ENCODE measurements at places on chromosomes 12 and 14.

GRCh38 chr12:120538281-120539156 lies 4.4 kb downstream of the RNF10 start:
- DNase-seq, result peak; percentile 55

- no peak for DNase-seq
Measured at GRCh38 chr14:106248321-106249192, 722.2 kb downstream of the TMEM121 start.

DNA sequence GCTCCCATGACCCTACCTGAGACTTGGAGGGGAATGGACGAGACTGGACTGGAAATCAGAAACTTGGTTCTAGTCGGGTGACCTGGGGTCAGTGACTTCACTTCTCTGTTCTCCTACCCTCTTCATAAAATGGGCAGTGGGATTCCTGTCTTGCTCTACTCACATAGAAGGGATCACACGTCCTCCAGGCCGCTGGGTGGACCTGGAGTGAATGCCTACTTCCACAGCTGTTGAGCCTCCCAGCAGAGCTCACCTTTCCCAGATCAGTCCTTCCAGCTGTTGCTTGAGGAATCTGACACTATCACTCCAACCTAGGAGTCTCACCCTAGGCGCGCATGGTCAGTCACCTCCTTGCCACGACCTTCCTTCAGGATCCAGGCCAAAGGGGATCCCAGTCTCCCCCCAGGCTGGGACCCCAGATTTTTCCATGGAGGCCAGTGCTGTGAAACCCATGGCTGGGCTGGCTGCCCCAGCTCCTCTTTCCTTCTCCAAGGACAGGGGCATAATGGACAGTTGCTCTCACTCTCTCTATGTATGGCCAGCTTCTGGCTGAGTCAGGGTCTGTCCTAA lies 637 bp downstream of the ACVRL1 start:
- DNase-seq, result no peak

DNA sequence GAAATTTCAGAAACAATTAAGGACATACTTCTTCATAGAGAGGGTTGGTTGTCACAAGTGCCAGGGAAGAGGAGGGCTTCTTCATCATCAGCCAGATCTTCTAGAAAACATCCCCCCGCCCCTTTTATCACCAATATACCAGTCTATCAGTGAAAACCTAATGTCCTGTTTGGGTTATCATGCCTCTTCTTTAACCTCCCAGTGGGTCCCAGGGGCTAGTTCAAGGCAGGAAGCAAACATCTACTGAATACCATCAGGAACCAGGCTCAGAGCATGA lies 13.3 kb upstream of the KRT86 start:
- no peak for DNase-seq

- no peak for DNase-seq
Measured at GRCh38 chr14:22552827-22553076, 36.3 kb downstream of the DAD1 start.

- no peak for DNase-seq
Measured at GRCh38 chr12:58513301-58513834, 406.9 kb downstream of the LRIG3 start.

GRCh38 chr14:104887623-104888488 lies 22.8 kb downstream of the CEP170B start:
- no peak for DNase-seq

DNA sequence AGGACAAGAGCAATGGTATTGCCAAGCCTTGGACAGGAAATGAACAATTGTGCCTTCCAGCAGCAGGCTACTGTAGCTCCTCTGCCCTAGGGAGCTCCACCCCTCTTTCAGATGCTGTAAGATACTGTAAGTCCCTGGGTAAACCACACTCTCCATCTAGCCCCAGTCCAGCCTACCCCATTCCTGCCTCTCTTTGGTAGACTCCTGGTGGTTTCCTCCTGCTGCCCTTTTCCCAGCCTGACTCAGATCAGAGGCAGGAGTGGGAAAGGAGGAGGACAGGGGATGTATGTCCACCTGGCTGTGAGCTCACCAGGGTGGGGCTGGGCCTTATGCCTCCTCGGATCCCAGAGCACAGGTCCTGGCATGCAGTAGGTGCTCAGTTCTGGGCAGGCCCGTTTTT lies 174.6 kb downstream of the ESRRB start:
- peak; percentile 74 for DNase-seq

GRCh38 chr12:67989184-67989920 lies at the start of gene IFNG-AS1:
Gene IFNG-AS1 (plus strand): TSS chr12:67989447.
- no peak for DNase-seq

GRCh38 chr12:113179023-113179422 lies 6.3 kb downstream of the DDX54 start:
- no peak for DNase-seq

DNA sequence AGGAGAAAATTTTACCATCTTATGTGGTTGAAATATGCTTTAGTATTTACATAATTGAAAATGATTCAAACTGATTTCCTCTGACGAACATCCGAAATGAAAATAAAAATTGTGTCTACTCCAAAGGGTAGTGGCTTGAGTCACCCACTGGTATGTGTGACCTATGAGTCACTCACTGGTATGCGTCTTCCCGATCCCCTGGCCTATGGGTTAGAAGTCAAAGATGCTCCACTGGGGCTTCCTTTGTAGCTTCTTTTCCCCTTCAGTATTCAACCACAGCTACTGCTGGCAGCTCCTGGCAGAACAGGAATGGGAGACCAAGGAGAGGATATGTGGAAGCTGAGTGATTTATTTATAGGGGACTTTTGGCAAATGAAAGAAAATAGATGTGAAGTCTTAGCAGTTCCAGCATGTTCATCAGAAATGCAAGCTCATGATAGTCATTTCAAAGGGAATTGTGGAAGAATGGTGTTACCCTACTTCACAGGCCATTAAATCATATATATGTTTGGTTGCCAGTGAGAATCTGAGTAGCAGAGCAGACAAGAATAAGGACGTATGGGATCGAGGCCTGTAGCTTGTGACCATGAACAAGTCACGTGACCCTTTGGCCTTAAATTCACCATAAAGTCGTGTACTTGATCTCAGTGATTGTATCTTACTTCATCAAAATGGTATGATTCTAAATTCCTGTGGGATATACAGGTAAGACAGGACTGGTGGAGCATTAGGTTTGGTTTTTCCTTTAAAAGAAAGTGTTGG lies 108.3 kb downstream of the CRADD start:
- peak; percentile 89 for DNase-seq

GRCh38 chr14:67738740-67739504 lies 37.2 kb downstream of the RDH12 start:
- peak; percentile 89 for DNase-seq

DNA sequence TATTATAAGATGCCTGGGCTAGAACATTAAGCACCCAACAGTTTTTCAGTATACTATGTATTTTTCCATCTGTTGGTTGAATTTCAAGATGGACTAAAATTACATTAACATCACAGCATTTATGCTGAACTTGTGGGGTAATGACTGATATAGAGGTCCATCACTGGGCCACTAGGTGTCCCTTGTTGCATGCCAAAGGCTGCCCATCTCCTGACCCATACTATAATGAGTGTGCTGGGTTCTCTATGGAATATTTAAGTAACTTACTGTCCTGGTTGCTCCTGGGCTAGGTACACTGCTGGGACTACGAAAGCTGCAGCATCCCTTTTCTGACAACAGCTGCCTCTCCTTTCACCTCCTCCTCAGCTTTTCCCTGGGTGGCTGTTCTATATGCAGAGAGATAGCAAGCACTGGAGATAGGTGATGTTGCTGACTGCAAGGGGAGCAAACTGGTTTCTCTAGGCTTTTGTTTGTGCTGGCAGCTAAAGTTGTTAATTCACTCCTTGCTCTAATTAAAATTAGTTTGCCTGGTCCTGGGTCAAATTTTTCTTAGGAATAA lies 138.6 kb upstream of the TRHDE start:
- no peak for DNase-seq

DNA sequence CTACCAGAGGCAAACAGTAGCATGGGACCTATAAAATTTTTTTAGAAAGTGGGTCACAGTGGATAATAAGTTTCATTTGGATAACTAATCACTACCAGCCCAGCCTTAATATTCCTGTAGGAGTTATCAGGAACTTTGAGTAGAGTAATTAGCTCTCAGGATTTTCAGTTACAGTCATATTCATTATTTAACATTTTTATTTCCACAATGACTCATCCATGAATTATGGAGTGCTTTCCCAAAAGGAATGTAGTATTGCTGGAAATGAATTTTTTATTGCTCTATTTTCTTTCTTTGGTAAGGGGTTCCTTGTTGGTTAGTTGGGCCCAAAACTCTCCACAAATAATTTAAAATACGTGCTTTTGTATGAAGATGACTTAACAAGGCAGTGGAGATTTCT lies 53.7 kb downstream of the ERC1 start:
- DNase-seq, result no peak

DNA sequence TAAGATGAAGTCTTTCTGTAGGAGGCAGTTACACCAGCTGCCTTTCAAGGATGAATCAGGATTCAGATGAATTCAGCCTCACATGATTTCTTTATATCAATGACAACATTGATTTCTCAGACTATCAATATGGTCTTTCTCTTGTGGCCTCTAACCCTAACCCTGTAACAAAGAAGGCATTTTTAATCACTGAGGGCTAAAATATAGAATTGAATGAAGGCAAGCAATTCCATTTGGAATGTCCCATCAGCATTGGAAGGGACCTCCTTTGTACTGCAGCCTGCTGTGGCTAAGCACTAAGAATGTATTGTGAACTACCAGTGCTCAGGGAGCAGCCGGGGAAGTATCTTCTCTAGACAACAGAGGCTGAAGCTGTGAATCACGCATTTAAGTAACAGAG lies 90.6 kb upstream of the FRMD6 start:
- DNase-seq, result no peak

DNA sequence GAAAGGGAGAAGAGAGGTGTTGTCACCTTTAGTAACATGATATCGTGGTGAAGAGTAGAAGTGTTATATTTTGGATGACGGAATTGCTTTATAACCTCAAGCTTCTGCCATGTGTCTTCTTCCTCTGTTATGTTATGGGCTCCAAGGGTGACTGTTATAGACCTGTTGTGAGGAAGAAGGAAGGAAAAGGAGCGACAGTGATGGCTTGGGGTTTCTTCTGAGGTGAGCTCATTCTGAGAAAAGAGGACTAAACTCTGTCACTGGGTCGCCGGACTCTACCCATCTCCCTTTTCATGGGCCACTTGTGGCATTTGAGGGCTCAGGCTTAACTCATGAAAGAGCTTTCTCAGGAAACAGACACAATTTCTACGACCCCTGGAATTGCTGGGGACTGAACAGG lies 1.6 kb downstream of the CMA1 start:
- no peak for DNase-seq

- no peak for DNase-seq
Measured at GRCh38 chr12:22477894-22478287, 66.5 kb downstream of the C2CD5 start.

GRCh38 chr14:91418387-91419043 lies 895 bp upstream of the CCDC88C start:
- peak; percentile 69 for DNase-seq

DNA sequence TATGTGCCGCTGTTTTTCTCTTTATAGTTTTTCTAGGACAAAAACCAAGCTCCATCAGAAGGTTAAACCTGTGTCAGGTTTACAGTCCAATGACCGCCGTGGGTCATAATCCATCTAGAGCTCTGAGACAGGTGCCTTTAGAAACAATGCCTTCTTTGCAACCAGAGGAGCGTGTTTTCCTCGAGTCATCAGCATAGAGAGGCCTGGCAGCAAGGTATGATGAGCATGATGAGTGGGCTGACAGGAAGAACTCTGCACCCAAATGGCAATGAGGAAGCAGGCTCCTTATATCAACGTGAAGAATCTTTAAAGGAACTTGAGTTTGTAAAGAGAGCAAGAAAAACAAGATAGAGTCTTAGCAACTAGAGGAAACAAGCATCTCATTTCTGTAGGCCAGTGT lies 60.5 kb upstream of the NUDT4 start:
- peak; percentile 69 for DNase-seq

GRCh38 chr12:102542816-102543440 lies 62.6 kb upstream of the IGF1 start:
- no peak for DNase-seq

- DNase-seq, result no peak
Measured at GRCh38 chr12:89033062-89033461, 319.2 kb downstream of the DUSP6 start.

DNA sequence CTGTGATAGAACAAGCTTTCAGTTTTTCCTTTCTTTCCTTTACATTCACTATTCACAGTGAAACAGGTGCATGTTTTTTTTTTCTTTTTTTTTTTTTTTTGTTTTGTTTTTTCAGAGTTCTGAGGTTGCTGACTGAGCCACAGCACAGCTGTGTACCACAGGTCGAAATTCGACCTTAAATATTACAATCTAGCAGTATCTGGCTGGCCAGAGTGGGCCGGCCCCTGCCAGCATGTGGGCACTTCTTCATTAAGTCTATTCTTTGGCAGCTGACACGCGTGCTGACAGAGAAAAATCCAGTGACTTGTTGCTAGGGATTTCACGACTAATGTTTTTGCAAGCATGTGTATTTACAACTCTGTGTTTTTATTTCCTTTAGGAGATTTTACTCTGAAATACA lies 33.9 kb downstream of the FBXO33 start:
- DNase-seq, result no peak

- peak; percentile 64 for DNase-seq
Measured at GRCh38 chr14:87869619-87870583, 123.1 kb downstream of the GALC start.

DNA sequence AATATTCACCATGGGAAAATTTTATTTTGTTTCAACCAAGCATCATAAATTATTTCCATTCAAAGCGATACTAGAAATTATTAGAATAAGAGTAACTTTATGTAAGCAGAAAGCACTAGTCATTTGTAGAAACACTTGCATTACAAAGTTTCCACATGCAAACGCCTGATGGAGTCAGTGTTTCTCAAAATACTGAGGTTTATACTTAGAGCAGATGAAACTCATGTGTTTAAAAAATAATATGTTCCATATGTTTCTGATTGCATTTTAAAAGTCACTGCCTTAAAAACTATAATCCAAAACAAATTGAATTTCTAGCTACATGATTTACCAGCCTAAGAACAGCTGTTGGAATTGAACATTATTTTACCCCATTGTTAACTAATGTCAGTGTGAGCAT lies 1246.4 kb downstream of the SLC16A7 start:
- no peak for DNase-seq

GRCh38 chr12:104022786-104023185 lies 27.2 kb downstream of the GLT8D2 start:
- no peak for DNase-seq

- DNase-seq, result no peak
Measured at GRCh38 chr14:61555056-61555838, 140.1 kb upstream of the HIF1A start.

GRCh38 chr12:130965668-130966067 lies 12.0 kb downstream of the ADGRD1 start:
- DNase-seq, result no peak

- no peak for DNase-seq
Measured at GRCh38 chr14:24255931-24256711, 6.9 kb downstream of the TGM1 start.
